ENCODE measurements at places on chromosomes 5 and 9. TPM values are rescaled to one million over a fixed set of nuclear protein-coding genes. Genes with fewer than 3 reads are reported as not detected.

- peak; percentile 39 for DNase-seq
Observed at GRCh38 chr9:135906291-135907005, 898 bp downstream of the CAMSAP1 start.

- DNase-seq = no peak
Observed at GRCh38 chr9:111598733-111599091, 735 bp downstream of the PTGR1 start.

GRCh38 chr9:109868722-109869121, 88.7 kb downstream of the PALM2AKAP2 start:
- DNase-seq = no peak

- DNase-seq = peak; percentile 10
Observed at GRCh38 chr9:89207026-89207425, 28.4 kb upstream of the SHC3 start.

GRCh38 chr9:112601636-112602035, 115.0 kb downstream of the KIAA1958 start:
- DNase-seq = no peak

GRCh38 chr9:134925011-134925511, 7.3 kb upstream of the FCN1 start:
- no peak for DNase-seq

GRCh38 chr9:36039696-36040095, 3.0 kb downstream of the RECK start:
- no peak for DNase-seq

- DNase-seq = no peak
Observed at GRCh38 chr5:107523029-107523680, 147.6 kb downstream of the EFNA5 start.

GRCh38 chr9:83706676-83707517, 861 bp downstream of the UBQLN1 start:
- DNase-seq = no peak

- no peak for DNase-seq
Observed at GRCh38 chr5:139843991-139844390, 48.4 kb downstream of the PSD2 start.

DNA sequence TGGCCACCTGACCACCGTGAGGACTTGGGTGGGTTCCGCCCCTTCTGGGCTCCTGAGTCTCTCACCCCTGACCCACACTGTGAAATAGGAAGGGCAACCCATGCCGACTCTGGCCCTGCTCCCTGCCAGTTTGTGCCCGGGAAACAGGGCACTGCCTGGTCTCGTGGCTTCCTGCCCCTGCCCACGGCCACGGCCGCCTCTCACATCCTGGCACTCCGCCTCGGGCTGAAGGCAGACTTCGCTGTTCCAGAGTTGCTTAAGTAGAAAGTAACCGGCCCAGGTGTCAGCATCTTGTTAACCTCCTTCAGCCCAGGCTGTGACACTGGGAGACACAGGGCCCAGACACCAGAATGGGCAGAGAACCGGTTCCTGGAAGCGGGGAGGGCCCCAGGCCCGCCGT, 68.7 kb upstream of the RNU6ATAC start:
- DNase-seq = no peak

- no peak for DNase-seq
Observed at GRCh38 chr9:24816006-24816405, 270.3 kb upstream of the IZUMO3 start.

GRCh38 chr5:7813007-7813406, 37.9 kb downstream of the CFAP90 start:
- no peak for DNase-seq

DNA sequence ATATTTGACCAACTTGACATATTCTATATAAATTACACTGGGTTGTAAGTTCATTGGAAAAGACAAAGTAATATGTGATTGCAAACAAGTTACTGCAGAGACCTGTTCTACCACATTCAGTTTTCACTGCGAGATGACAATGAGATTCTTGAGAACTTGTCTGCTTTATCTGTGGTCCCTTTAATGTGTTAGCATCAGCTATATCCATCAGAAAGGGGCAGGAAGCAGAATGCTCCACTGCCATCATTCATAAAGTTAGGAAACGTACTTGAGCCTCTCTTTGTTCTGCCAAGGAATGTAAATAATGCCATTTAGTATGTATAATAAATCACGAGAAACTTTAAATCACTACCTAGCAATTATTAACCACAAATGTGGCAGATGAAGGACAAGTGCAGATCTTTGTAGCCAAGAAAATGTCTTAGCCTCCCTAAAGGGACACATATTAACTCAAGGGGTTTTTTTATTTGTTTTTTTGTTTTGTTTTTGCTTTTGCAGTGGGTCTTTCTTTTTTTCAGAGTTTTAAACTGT, 59.4 kb downstream of the GIN1 start:
- DNase-seq = no peak

DNA sequence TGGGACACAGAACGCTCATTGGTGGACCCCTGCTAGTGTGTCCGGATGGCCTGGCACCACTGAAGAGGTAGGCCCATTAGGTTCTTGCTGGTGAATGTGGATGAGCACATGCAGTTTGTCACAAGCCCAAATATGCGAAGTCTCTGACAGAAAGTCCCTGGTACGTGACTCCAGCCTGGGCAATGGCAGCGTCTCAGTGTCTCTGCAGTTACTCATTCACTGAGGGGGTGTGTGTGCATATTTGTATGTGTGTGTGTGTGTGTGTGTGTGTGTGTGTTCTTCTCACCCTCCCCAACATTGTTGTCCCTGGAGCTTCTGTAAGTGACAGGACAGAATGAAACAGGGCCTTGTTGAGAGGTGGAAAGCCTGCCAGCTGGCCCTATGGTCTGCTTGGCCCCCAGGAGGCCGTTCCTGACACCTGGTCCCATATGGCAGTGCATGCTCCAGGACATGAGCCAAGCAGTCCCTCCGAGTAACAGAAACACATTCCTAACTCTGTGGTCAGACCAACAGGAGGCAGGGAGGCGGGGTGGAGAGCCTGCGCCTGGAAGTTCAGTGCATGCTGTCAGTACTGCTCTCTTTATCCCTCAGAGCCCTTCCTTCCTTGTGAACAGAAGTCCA, 169.9 kb downstream of the SLC28A3 start:
- DNase-seq = peak; percentile 89

DNA sequence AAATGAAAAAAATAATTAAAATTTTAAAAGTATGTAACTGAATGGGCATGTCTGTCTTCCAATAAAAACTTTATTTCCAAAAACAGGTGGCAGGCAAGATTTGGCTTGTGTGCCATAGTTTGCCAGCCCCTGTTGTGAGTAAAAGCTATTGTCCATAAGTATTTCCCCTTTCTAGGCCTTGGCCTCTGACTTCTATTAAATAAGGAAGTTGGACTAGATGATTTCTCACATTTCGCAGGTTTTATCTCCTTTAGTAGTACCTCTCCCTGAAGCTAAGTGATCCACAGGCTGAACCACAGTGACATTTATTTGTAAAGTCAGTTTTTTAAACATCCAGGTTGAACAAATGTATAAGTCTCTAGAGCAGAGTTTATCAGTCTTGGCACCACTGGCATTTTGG, 41.3 kb downstream of the RECK start:
- no peak for DNase-seq

DNA sequence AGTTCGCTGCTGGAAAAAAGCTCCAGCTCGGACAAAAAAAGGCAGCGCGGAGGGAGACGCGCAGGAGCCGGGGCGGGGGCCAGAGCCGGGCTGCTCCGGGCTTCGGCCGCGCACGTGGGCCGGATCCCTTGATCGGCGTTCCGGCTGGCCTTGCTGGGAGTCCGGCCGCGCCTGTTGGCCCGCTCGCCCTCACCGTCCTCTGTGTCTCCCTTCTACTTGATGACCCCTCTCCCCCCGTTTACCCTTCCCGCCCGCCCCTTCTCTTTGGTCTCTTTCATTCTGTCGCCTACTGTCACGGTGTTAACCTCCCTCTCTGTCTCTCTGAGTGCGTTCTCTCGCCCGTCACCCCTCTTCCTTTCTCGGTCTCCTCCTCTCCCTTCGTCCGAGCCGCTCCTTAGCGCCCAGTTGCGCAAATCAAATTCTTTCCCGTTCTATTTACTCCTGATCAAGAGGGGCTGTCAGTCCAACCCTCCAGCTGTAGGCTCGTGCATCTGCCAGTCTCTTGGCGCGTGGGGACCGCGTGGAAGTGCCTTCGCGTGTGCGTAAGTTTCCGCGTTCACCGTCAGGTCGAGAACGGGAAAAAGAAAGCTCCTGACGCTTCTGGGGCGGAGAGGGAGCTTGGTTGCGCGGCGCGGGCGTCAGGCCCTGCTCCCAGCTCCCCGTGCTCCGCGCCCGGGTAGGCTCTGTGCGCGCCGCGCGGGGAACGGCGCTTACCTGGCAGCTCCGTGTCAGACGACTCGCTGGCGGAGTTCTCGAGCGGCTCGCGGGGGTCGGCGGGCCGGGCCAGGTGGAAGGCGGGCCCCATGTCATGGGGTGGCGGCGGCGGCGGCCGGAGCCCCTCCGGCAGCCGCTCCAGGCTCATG, 798 bp downstream of the PITX1 start:
- DNase-seq = no peak

DNA sequence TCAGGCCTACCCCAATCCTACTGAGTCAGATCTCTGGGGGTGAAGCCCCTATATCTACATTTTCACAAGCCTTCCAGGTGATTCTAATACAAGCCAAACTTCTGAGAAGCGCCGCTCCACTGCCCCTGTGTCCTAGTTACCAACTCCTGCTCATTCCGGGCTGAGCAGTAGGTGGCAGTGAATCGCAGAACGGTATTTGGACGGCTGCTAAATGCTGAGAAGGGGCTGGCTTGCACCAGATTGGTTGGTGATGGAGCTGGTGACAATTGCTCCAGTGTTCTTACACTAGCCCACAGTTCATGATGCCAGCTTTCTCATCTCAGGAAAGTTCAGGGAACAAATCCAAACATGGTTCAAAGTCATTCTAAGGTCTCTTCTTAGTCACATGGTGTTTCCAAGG, 31.1 kb upstream of the FGF1 start:
- DNase-seq = no peak

DNA sequence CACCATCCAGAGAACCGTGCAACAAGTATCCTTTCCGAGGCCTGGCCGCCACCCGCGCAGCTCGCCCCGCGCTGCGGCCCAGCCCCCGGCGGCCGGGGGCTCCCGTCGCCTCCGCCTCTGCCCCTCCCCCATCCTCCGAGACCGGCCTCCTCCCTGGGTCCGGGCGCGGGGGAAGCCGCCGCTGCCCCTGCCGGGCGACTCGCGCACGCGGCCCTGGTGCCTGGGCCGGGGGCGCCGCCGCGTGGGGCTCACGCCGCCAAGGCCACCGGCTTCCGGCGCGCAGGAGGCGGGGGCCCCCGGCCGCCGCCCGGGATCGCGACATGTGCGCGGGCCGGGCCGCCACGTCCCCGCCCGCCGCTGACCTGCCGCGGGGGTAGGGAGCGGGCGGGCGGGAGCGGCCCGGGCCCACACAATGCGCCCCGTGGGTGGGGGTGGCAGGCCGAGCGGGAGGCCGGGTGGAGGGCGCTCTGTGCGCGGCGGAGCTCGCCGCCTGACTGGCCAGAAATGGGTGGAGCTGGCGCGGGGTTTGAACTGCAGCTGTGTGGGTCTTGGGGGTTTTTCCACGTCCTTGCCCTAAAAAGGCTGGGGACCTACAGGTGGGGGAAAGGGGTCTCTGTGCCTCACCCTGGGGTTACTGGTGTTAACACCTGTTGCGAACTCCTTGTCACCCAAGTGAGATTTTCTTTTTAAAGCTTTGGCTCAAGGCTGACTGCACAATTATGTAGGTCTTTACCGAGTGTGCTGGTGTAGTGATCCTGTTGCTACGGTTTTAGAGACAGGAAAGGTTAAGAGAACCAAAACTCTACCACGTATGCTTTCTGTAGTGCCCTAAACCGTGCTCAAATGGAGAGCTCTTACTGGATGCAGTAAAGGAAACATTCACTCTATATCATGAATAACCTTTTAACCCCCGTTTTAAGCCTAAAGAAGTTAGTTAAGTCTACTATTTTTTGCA, 32.3 kb downstream of the TNPO1 start:
- DNase-seq = no peak

GRCh38 chr9:120989065-120989464, 61.0 kb downstream of the C5 start:
- no peak for DNase-seq

DNA sequence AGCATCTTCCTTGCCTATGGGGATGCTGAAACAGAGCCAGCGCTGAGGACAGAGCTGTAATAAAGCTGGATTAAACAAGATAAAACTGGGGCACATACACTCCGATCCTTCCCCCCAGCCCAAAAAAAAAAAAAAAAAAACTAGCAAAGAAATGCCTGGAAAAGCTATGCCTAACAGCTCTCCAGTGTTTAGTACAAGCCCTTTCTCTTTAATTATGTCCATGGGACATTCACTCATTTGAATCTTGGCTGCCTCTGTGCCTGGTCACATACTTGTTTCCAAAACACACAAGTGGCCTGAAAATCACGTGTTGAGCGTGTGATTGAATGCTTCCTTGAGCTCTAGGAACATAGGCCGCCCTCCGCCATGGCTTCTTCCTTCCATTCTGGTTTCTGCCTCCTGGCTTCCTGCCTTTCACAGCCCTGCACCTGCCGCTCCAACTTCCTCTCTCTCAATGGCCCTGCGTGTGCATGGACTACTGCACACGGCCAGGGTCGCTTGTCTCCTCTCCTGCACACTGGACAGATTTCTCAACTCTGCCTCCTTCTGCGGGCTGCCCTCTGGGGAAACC, 111.0 kb upstream of the RETREG1 start:
- DNase-seq = no peak

- DNase-seq = no peak
Observed at GRCh38 chr5:17378346-17378997, 119.6 kb upstream of the TAF11L2 start.

DNA sequence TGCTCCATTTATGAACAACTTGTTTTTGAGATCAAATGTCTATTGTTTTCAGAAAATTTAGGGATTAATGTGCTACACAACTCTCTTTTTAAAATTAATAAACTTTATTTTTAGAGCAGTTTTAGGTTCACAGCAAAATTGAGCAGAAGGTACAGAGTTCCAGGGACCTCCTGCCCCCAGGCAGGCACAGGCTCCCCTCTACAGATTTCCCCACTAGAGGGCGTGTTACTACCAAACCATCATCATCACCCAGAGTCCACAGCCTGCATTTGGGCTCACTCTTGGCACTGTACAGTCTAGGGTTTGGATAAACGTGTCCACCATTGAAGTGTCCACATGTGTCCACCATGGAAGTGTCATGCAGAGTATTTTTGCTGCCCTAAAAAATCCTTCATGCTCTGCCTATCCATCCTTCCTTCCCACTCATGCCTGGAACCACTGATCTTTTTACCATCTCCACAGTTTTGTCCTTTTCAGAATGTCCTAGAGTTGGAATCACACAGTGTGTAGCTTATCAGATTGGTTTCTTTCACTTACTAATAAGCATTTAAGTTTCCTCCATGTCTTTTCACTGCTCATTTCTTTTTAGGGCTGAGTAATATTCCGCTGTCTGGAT, 61.7 kb downstream of the MRPL36 start:
- no peak for DNase-seq

- no peak for DNase-seq
Observed at GRCh38 chr5:25029004-25029403, 384.2 kb upstream of the CDH10 start.

GRCh38 chr5:25579111-25579510, 934.3 kb upstream of the CDH10 start:
- DNase-seq = no peak

GRCh38 chr9:108056084-108056804, 566.7 kb upstream of the KLF4 start:
- no peak for DNase-seq

GRCh38 chr5:66440202-66440680, 156.0 kb upstream of the MAST4 start:
- peak; percentile 80 for DNase-seq

The SLC27A6 gene
- total RNA-seq = not detected

The AFAP1L1 gene
- 17.2 TPM for total RNA-seq

The RAD17 gene
- 19.5 TPM for total RNA-seq

The FBXL7 gene
- 4.7 TPM for total RNA-seq

The ACTL7B gene
- total RNA-seq = not detected

The IFNA14 gene
- total RNA-seq = not detected

The FYB1 gene
- not detected for total RNA-seq

The STXBP1 gene
- 12.4 TPM for total RNA-seq

The GPR151 gene
- total RNA-seq = not detected

The TMC1 gene
- total RNA-seq = not detected

The SEMA6A gene
- 8.3 TPM for total RNA-seq

Data from epithelial cell of proximal tubule (primary cell).